Activated CD4-positive, alpha-beta memory T cell treated with anti-CD3 and anti-CD28 coated beads, Interleukin-2, amount 10 ng/mL, durations not matched to agents 7 days and 5 days (primary cell): ENCODE measurements at places on chromosomes 7 and 10.

DNA sequence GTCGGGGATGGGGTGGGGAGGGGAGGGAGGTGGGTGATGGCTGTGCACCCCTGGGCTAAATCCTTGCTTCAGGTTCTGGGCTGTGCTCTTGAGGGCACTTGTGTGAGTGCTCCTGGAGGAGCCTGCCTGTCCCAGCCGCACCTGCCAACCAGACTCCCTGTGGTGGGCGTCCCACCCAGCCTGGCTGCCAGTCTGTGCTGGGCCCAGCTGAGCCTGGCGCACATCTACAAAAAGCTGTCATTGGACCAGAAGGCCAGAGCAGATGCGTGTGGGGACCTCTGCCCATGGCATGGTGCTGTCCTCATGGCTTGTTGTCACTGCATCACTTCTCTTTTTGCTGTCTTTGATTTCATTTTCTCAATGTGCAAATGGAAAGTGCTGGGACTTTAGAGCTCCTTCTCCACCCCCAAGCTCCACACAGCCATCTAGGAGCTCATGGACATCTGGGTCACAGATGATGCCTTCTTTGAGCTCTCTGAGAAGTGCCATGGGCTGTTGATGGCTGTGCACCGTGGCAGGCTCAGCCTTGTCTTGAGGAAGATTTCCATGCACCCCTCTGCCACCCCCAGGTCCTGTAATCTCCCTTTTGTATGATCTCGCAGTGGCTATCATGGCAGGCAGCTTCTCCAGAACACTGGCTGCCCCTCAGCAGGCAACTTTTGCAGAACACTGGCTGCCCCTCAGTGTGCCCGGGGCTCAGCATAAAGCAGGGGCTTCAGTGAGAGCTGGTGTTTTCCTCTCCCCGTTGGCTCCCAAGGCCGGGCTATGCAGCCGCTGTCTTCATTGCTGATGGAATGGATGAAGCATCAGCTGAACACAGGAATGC, 83.9 kb downstream of the ADCY1 start:
- no peak for DNase-seq
- no peaks in the 10 kb centered on the region for H3K27me3 ChIP-seq
- H3K4me1 ChIP-seq: no peaks in the 10 kb centered on the region

- peaks cover 13% of the 10 kb centered on the region for H3K36me3 ChIP-seq
- no peak for DNase-seq
- no peaks in the 10 kb centered on the region for H3K27me3 ChIP-seq
- no peak overlapping the region for H3K27ac ChIP-seq
Observed at GRCh38 chr7:24982917-24983316, 2.9 kb upstream of the OSBPL3 start.

DNA sequence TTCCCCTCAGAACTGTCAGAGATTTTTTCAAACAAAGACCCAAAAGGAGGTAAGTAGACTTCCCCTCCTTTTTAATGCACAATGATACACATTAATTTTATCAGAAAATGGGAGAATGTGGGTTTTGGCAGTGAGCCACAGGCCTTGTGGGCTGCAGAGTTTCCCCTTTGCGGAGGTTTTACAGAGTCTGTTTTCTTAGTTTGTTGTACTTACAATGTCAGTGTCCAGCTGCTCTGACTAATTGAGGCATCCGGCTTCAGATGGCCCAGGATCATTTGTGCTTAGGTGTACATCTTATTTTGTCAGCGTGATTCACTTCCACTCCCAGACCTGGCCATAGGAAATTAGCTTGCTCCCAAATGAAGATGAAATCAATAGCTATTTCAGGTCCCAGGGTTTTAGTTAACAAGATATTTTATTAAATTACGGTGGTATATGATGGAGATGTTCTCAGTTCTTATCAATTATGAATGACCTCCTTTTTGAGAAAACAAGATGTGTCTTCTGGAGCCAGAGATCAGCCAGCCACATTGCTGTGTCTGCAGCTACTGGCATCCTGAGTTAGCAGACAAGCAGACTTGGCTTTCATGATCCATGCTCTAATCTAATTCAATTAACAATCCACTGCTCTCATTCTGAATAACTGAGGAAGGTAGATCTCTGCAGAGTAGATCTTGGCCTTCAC, 1086.6 kb upstream of the SORCS1 start:
- H3K27ac ChIP-seq: no peak overlapping the region
- DNase-seq: no peak
- H3K27me3 ChIP-seq: no peaks in the 10 kb centered on the region
- no peak overlapping the region for H3K4me3 ChIP-seq
- H3K36me3 ChIP-seq: no peaks in the 10 kb centered on the region

DNA sequence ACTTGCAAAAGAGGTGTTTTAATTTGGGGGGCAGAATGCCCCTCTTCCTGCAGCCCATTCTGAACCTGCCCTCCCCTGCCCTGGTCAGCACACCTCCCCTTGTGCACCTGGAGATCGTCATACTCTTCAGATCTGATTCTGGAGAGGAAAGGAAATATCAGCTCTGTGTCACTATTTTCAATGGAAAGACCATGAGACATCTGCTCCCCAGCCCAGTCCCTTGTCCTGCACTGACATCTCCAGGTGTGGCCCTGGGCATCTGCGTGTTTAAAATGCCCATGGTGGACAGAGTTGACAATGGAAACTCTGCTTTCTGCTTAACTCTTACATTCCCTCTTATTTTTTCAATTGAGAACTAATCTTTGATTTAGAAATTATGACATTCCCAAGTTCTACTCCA, 41.6 kb upstream of the RASGEF1A start:
- H3K27ac ChIP-seq: no peak overlapping the region
- peaks cover 15% of the 10 kb centered on the region for H3K27me3 ChIP-seq
- no peak for DNase-seq
- H3K36me3 ChIP-seq: peaks cover 10% of the 10 kb centered on the region
- H3K4me1 ChIP-seq: peaks cover 42% of the 10 kb centered on the region

DNA sequence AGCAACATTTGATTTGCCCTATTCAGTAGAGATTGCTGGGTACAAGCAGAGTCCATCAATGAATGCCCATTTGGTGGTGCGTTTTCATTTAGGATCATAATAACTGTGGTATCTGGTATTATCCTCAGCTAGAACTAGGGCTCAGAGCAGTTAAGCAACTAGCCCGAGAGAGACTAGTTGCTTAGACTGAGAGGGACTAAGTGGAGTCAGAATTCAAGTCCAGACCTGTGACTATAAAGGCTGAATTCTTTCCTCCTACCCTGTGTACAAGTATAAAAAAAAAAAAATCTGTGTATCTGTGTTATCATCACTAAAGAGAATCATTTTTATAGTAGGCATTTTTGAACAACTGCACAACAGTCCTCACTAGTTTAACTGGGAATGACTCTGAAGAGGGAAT, 45.3 kb upstream of the DKK1 start:
- no peak overlapping the region for H3K27ac ChIP-seq
- H3K36me3 ChIP-seq: no peaks in the 10 kb centered on the region
- H3K27me3 ChIP-seq: no peaks in the 10 kb centered on the region
- no peak overlapping the region for H3K4me3 ChIP-seq
